T follicular helper cell (primary cell): ENCODE measurements at places on chromosomes 2 and 18.

DNA sequence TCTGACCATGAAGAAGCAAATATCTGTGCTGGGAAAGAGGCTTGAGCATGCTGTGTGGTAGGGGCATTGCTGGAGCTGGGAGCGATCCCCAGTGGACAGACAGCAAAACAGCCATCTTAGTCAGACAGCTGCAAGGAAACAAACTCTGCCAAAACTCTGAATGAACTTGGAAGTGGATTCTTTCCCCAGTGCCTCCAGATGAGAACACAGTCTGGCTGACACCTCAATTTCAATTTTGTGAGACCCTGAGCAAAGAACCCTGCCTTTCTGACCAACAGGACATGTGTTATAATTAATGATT, 23.2 kb upstream of the FAP start:
- no peak for DNase-seq

- DNase-seq, result no peak
Measured at GRCh38 chr2:33581872-33582271, 17.2 kb downstream of the FAM98A start.

DNA sequence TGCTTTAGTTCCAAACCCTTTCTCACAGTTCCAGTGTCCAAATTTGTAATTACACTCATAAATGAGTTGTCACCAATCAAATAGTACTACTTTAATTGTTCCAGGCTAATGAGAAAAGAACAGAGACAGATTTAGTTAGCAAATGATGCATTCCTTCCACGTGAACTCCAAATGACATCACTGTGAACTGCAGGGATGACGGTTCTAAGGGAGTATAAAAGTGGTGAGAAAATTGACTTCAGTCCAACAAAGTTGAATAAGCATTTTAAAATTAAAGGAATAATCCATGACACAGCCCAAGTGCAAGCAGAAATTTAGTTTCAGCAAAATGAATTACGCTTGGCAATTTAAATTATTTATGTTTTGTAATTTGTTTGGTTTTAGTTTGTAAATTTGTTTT, 102.0 kb upstream of the LRATD1 start:
- no peak for DNase-seq

GRCh38 chr2:134336352-134336751, 82.5 kb downstream of the MGAT5 start:
- DNase-seq, result no peak

DNA sequence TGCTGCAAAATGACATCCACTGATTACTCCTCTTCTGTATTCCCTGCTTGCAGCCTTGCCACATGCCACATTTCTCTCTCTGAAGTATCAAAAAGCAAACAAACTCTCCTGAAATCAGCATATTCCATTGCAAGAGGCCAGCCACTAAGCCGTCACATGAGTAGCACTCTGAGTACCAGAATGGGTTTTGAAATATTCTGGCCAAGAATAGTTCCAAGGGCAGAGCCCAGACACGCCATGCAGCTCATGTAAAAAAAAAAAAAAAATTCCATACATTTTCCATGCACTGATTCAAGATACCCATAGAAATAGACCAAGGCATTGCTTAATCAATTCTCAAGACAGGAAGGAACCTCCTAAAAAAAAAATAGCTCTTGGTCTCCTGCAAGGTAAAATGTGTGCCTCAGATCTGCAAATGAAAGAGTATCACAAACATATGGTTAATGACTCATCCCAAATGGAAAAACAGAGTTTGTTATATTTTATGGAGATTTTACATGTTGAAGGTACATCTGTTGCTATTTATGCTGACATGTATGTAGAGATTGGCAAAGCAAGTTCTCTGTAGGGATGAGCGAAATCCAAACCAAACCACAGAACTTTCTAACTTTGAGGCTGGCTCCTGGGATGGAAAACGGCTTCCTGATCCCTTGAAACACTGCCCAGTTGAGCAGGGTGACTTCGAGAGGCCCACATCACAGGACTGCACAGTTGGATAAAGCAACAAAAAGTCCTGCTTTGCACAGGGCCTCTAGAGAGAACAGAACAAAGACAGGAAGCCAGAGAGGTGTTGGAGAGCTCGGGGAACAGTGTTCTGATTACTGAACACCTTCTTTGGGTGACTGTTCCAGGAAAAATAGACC, 346.2 kb downstream of the ZNF521 start:
- no peak for DNase-seq

GRCh38 chr2:75772908-75773630, 62.4 kb upstream of the GCFC2 start:
- no peak for DNase-seq

DNA sequence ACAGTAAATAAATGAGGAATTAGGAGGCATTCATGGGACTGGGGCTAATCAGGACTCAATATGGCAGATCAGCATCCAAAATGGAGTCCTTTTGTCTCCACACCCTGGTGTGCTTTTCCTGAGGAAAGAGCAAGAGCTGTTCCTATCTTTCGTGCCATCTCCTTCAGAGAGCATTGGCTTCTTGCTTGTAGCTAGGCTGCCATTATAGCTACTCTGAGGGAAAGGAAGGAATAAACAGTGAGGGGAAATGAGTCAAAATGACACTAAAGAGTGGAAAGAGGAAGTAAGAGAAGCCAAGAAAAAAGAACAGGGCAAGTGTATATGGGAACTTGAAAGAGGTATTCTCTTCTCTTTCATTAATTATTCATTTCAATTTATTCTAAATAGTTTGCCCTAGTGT, 8.4 kb upstream of the NMI start:
- DNase-seq, result no peak

GRCh38 chr18:11279461-11279860, 130.1 kb upstream of the PIEZO2 start:
- DNase-seq, result no peak

DNA sequence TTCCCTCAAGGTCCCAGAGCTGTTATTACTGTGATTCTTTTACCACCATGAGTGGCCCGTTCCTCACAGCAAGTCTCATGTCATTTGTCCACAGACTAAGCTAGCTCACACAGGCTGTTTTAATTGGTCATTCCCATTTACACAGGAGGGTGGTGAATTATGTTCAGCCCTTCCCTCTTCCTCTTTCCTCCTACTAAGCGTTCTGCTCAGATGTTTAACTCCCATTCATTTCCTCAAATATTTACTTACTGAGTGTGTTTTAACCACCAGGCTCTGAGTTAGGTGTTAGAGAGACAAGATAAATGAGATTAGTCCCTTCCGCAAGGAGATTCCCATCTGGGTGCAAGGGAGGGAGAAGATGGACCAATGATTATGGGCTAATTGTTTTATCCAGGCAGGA, 403.6 kb upstream of the ACVR2A start:
- no peak for DNase-seq

GRCh38 chr2:241818943-241819270, 9.9 kb downstream of the NEU4 start:
- DNase-seq, result no peak
